ENCODE measurements at places on chromosomes 7 and 10. TPM values are rescaled to one million over a fixed set of nuclear protein-coding genes. Genes with fewer than 3 reads are reported as not detected.

Gene NUDT13
- polyA plus RNA-seq: 1.3 TPM

Gene MPP7
- 19.7 TPM for polyA plus RNA-seq

Gene SPDYE2B
- polyA plus RNA-seq: not detected

Gene DNAJB6
- polyA plus RNA-seq: 96.0 TPM

Gene FAM221A
- polyA plus RNA-seq: 11.3 TPM

Gene NACAD
- polyA plus RNA-seq: 0.65 TPM

Gene ADRB1
- polyA plus RNA-seq: 0.46 TPM

Gene FGL2
- 4.5 TPM for polyA plus RNA-seq

Gene OR2A2
- not detected for polyA plus RNA-seq

Gene UPK3B
- polyA plus RNA-seq: 63.9 TPM

Gene UNC5B
- 7.6 TPM for polyA plus RNA-seq

Gene HTR5A
- polyA plus RNA-seq: not detected

Gene TFPI2
- 0.38 TPM for polyA plus RNA-seq

Gene GSTO2
- 20.3 TPM for polyA plus RNA-seq
